Right kidney (tissue), 9 donors: ENCODE measurements at places on chromosomes 7 and 10.

GRCh38 chr10:91190876-91191583, 29.4 kb upstream of the PCGF5 start:
- no peak for DNase-seq

DNA sequence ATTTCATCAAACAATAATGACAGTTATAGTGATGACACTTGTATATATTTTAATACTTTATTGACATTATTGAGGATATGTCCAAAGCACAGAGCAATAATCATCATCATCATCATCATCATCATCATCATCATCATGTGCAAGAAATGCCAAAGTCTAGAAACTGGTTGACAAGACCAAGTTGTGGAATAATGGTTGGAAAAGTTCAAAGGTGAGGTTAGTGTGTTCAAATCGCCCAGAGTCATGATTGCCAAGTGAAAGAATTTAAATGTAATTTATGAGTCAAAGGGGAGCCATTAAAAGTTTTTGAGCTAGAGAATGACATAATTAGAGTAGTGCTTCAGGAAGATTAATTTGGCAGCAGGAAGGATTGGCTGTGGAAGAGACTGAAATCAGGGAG, 852.4 kb downstream of the SORCS1 start:
- no peak for DNase-seq

- DNase-seq, result no peak
These were observed 15.0 kb upstream of the PDLIM1 start for GRCh38 chr10:95305606-95306317.

GRCh38 chr7:78501064-78501463, 702.5 kb downstream of the PHTF2 start:
- no peak for DNase-seq

GRCh38 chr7:96014617-96015016, 242.3 kb downstream of the DYNC1I1 start:
- no peak for DNase-seq

- no peak for DNase-seq
These were observed 49.8 kb upstream of the RAPGEF5 start for GRCh38 chr7:22406715-22407114.

DNA sequence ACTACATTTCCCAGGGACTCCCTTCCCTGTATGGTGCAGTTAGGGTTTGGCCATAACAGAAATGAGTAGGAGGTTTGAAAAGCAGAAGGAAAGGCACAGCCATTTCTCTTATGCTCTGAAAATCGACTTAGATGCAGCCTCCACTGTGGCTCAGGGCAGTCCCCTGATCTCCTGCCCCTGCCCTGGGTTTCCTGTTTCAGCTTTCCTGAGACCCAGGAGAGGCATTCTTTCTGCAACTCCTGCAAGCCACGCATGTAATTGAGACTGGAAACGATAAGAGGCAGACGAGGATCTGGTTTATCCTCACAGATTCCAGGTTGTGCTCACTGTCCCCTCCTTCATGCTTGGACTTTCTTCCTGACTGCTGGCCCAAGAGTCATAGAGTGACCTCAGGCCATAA, 461.2 kb upstream of the VSTM2A start:
- DNase-seq, result no peak
